Smooth muscle cell of the pulmonary artery (primary cell): ENCODE measurements at places on chromosomes 1 and 21. TPM values are rescaled to one million over a fixed set of nuclear protein-coding genes. Genes with fewer than 3 reads are reported as not detected.

The IGSF5 gene
- total RNA-seq, result not detected in 2 replicates

The C8B gene
- total RNA-seq, result not detected in 2 replicates

The PDPN gene
- 1.1 and 17.3 TPM in 2 replicates for total RNA-seq

The FCRL4 gene
- not detected in 2 replicates for total RNA-seq

The SLC19A2 gene
- total RNA-seq, result 7.1 and 10.5 TPM in 2 replicates

The TRAF5 gene
- total RNA-seq, result 18.6 and 26.7 TPM in 2 replicates

The RER1 gene
- 112 TPM in 2 replicates for total RNA-seq

The RPL11 gene
- 679 and 690 TPM in 2 replicates for total RNA-seq
